ENCODE measurements at places on chromosomes 5 and 9. TPM values are rescaled to one million over a fixed set of nuclear protein-coding genes. Genes with fewer than 3 reads are reported as not detected.

DNA sequence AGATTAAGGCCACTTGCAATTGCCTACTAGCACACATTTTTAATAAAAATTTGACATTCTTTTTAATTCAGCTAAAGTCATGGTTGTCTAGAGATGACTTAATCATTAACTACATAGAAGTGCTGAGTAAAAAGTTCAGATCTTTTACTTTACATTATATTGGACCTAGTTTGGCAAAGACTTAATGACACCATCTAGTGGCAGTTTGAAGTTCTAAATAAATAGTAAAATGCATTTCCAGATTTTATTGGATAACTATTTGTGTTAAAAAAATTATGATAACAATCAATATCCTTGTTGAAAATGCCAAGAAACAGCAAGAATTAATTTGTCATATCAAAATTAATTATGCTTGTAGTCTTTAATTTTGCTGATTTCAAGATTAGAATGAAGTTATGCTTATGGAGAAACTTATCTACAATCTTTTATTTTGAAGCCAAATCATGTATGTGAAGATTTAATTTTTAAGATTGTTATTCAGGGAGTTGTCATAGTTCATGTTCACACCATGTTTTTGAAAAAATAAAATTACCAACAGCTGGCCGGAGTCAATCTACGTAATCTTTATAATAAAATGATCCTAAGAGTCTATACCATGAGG, 69.6 kb upstream of the PJA2 start:
- DNase-seq: no peak

DNA sequence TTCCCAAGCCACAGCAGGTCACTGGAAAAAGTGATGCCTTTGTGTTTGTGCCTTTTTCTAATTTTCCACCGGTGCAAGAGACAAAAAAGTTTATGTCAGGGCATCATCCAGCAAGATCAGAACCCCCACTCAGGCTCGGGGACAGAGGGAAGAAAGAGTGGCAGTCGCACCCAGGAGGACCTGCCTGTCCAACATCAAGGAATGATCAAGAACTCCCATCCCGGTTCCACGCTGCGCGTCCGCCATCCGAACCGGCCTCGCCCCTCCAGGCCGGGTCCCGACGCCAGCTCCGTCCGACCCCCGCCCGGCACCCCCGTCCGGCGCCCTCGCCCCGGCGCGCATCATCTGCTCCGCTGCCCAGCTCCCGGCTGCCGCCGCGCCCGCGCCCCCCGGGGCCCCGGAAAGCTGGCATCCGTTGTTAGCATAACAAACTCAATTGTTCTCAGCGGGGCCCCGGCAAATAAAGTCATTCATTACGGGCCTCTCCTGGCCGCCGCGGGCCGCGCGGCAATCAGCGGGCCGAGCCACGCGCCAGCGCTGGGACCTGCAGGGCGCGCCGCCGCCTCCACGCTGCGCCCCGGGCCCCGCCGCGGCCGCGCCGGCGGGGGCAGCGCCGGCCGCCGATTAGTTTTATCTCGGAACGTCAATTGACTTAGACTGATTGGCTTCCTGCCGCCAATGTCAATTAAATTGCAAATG, 48.1 kb downstream of the PAX5 start:
- no peak for DNase-seq

C9 gene
- not detected for total RNA-seq

GRCh38 chr9:81906671-81907070, 21.6 kb upstream of the SPATA31D4 start:
- DNase-seq: no peak

GRCh38 chr9:137645211-137645610, 26.4 kb downstream of the EHMT1 start:
- no peak for DNase-seq

PCDHA12 gene
- not detected for total RNA-seq

MTRR gene
- total RNA-seq: 42.9 TPM

CDHR2 gene
- 0.54 TPM for total RNA-seq

GRCh38 chr9:90799271-90799852, 2.3 kb upstream of the SYK start:
- no peak for DNase-seq

DNA sequence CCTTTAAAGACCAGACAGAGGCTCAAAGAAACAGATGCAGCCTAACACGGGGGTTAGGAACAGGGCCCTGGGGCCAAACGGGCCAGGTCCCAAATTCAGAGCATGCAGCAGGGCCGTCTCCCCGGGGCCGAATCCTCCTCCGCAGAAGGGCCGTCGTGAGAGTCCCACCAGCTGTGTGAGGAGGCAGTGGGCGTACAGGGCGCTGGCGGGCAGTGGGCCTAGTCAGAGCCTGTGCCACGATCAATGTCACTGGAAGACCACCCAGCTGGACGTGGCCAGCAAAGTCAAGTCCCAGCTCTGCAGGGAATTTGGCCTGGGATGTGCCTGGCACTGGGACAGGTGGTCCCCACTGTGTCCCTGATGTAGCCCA, 15.8 kb upstream of the FCN2 start:
- DNase-seq: no peak

DBH gene
- total RNA-seq: not detected

DNA sequence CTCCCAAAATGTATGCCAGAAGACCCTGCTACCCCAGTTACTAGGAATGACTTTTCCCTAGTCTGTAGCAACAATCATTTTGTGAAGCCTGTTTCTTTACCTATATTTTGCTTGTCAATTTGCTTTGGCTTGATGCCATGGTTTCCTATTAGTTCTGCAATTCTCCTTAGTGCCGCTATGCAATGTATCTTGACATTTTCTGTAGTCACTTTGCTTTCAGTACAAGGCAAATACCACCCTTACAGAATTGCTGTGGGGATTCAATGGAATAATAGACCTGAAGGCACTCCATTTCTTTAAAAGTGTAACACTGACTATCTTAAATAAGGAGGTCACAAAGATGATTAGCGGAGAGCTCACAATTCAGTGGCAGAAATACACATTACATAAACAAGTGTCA, 291.1 kb downstream of the NR2F1-AS1 start:
- no peak for DNase-seq

PCDHB10 gene
- total RNA-seq: not detected

TPPP gene
- total RNA-seq: 0.10 TPM

PCA3 gene
- not detected for total RNA-seq

- DNase-seq: no peak
Measured at GRCh38 chr5:93789173-93790067, 48.0 kb upstream of the POU5F2 start.

DNA sequence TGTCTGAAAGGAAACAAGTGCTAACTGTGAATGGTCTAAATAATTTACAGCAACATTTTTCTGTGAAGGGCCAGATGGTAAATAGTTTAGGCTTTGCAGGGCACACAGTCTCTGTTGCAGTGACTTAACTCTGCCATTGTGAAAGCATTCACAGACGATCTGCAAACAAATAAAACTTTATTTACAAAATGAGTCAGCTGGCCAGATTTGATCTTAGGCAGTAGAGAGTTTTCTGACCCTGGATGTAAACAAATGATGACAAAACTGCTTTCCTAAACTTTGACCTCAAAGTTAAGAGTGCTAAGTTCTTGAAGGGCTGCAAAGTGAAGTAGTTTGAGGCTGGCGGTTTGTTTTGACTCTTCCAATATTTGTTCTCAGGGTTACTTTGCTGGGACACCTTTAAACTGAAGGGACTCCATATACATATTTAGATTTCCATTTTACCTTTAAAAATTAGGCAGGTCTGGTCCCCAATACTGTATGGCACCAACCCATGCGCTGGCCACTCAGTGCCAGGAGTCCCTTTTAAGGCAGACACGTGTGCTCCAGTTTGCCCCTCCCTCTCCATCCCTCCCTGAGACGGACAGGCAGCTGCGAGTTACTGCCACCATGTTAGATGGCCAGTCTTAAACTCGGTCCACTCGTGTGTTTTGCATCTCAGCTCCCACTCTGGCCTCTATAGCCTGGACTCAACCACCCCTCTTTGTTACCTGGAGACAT, 4.0 kb upstream of the ADAMTS16 start:
- no peak for DNase-seq

GRCh38 chr9:2767800-2768677, 50.7 kb downstream of the KCNV2 start:
- no peak for DNase-seq

DNA sequence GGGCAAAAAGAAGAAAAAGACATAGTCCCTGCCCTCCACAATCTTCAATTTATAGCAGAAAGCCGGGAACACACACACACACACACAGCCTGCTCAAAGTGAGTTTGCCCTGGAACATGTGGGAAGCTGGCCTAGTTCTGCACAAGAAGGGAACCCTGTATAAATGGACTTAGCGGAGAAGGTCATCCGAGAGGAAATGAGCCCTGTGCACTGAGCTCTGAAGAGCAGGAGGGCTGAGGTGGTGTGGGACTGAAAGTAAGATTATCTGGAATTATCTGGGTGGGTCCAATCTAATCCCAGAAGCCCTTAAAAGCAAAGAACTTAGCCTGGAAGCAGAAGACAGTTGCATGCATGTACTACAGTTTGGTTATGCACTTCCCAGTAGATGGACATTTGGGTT, 90.0 kb upstream of the CTSV start:
- no peak for DNase-seq

DNA sequence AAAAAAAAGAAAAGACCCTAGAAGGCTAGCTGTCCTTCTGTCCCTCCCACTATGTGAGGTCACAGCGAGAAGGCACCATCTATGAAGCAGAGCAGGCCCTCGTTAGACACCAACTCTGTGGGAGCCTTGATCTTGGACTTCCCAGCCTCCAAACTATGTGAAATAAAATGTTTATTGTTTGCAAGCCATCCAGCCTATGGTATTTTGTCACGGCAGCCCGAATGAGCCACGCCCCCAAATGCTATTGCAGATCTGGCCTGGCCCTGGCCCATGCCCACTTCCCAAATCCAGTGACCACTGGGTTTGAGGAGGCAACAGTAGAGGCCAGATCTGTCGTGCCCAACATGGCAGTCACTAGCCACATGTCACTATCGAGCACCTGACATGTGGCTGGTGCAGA, 10.8 kb downstream of the STK10 start:
- no peak for DNase-seq

PFN3 gene
- not detected for total RNA-seq

DNA sequence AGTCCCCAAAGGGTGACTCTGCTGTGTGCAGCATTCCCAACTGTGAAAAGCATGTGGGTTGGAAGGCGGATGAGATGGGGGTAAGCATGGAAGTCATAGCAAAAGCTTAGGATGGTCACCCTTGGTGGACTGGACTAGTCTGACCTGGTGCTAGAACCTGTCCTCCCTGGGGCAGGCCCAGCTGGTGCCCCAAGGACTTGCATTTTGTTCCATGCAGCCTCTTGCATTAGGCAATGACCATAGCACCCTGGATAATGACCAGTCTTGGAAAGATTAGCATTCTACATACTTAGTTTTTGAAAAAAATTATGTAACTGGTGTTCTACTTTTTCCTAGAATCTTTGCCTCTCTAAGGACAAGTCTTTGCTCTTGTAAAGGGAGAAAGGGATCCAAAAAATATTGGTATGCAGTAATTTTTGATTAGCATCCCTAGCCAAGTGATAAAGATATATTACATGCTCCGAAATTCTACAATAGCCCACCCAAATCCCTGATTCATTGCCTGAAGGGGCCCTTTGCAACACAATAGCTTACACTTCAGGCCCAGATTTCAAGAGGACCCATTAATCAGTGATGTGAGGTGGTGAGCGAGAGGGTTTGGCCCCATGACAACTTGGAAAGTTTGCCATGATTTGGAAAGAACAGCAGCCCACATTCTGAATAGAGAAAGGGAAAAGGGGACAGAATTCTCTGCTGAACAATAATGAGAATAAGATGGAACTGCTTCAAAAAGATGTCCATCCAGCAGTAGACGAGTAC, 93.3 kb upstream of the CD180 start:
- DNase-seq: no peak

- no peak for DNase-seq
Measured at GRCh38 chr5:98069876-98070512, 703.5 kb upstream of the RGMB start.

GRIA1 gene
- not detected for total RNA-seq

ZDHHC12 gene
- total RNA-seq: 56.2 TPM

GRCh38 chr9:99663856-99664255, 157.8 kb upstream of the NR4A3 start:
- no peak for DNase-seq

ISL1 gene
- not detected for total RNA-seq
